ENCODE measurements at places on chromosomes 2 and 18.

GRCh38 chr2:157264099-157264498 is 6.6 kb downstream of the GALNT5 start:
- no peak for DNase-seq

- no peak for DNase-seq
These were observed 13.0 kb downstream of the SH3BP4 start for GRCh38 chr2:234964631-234965461.

- no peak for DNase-seq
These were observed 61.2 kb upstream of the B3GNT7 start for GRCh38 chr2:231334179-231334930.

DNA sequence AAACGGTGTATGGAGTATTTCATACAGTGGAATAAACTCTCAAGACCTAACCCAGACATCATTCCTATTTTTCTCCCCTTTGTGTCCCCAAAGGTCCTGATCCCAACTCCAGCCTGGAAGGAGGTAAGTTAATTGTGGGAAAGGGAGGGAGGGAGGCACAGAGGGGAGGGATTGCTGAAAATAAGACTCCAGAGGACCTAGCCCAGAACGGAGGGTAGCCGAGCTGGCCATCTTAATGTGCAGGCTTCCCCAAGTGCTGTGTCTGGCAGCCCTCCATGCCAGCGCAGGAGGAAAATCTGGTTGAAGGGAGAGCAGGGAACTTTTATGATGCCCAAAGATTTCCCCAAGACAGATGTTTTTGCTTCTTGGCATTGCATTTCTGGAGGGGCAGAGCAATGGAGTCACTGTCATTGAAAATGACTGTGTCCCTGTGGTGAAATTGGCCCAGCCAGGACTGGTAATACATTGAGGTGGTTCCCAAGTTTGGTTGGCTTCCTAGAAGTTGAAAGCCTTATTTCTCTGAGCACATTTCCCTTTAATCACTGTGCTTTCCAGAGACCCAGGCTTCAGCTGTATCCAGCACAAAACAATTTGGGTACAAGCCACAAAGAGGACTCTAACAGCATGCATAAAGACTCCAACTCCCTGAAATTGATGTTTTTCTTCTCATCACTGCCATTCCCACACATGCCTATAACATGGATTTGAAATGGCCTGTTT is 202.7 kb downstream of the AGPS start:
- DNase-seq = no peak

DNA sequence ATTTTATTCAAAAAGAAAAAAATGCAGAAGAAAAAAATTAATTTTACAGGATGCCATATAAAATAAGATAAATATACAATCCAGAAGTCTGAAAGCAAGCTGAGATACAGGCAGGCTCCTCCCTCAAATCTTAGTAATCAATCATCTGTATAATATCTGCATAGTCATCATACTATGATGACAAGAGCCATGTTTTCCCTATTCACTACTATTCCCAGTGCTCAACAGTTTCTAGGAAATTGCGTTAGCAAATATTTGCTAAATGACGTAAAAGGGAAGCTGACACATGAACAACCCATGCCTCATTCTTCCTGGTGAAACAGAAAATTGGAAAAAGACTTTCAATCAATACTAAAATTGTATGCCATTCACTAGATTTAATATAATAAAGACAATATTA is 793.2 kb downstream of the SUCLG1 start:
- no peak for DNase-seq

DNA sequence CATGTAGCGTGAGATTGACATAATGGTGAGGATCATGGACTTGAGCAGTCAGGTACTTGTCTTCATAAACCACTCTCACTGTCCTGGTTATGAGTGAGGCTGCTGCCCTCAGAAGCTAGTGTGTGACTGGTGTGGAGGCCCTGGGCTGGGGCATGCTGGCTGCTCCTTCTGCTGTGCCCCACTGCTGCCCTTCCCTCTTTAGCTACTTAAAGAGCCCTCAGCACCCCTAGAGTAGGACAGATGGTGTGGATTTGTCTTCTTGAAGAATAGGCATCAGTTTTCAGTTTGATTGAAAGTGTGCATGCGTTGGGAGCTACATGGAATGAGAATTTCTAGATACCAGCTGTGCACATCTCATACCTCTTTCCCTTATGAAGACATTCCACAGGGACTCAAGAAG is 15.4 kb downstream of the CPLX4 start:
- no peak for DNase-seq

- DNase-seq = peak; percentile 37
These were observed 38.5 kb downstream of the KCTD18 start for GRCh38 chr2:200471324-200471848.

DNA sequence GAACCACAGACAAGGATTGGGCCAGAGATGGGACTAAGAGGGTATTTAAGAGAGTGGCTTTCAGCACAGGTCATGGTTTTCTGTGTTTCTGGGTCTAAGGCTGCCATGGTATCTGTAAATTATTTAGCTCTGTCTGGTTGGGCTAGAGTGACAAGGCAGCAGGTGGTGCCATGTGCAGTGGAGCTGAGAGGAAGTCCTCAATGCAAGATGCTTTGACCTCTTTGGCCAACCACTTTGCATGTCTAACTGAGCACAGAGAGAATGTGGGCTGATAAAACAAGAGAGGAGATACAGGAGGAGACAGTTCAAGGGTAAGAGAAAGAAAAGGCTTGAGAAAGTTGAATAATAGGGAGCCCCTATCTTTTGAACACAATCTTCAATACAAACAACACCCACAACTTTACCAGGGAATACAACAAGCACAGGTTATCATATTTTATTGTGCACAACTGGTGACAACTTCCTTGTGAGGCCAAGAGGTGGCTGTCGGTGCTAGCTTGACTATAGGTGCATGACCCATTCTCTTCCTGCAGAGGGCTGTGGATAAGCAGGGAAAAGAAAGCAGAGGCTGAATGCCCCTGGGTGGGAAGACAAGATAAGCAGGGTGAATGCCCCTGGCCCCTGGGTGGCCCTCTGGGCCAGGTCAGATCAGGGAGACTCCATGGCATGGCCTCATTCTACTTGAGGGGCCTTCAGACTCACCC is 12.3 kb downstream of the FLACC1 start:
- no peak for DNase-seq

DNA sequence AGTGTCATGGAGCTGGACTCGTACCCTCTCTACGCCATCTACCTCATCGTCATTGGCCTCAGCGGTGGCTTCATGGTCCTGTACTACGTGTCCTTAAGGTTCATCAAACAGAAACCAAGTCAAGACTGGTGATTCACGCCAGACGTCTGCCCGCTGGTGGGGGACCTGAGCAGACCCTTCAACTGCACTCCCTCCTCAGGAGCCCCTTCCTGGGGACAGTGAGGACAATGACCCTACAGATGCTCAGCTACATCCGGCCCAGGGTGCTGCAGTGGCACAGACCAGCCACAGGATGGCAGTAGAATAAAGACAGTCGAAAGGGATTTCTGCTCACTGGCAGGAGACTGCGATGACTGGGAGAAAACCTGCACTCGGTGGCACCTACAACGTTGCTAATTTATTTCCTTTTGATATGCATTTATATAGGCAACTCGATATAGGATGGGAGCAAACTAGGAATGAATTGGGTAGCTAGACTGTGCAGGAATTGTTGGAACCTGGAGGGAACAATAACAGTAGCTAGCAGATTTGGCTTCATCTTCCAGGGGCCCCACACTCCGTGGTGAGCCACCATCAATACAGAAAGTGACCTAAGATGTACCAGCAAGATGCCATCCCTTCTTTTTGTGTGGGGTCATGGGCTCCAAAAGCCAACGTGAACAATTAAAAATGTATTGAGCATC is 39.2 kb downstream of the ABCG8 start:
- peak; percentile 69 for DNase-seq

DNA sequence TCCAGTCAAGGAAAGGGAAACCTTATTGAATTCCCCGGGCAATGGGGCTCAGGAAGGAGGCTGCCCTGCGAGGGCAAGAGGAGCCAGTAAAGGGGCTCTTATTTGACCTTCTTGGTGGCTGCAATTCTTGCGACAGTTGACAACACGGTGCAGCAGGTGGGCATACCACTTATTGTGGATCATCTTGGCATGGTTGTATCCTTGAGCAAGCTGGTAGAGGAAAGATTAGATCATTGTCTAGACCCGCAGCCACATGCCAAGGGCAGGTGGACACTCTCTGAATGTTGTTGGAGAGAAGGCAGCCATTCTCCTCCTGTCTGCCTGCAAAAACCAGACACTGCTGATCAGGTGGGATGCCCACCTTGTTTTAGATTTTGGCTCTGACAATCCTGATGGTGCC is 170.2 kb upstream of the CHST9 start:
- no peak for DNase-seq

DNA sequence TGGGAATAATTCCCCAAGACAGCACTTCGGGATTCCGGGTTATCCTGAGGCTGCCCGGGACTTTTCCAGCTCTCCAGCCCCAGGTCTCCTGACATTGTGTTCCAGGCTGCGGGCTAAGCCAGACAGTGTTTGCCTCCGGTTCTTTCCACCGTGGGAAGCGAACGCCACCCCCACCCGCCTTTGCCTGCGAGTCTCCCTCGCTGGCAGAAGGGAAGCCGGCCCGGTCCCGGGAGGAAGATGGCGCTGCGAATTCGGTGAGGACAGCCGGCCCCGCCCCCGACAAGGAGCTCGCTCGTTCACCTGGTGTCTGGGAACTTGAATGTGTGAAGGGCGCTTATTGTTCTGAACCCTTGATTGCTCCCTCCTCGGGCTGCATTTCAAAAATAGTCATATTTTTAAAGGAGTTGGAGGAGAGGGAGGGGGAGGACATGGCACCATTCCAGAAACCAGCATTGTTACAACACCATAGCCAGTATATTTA is 2.9 kb downstream of the LRATD1 start:
- DNase-seq = no peak

GRCh38 chr2:169446452-169446851 is 32.8 kb upstream of the BBS5 start:
- no peak for DNase-seq

DNA sequence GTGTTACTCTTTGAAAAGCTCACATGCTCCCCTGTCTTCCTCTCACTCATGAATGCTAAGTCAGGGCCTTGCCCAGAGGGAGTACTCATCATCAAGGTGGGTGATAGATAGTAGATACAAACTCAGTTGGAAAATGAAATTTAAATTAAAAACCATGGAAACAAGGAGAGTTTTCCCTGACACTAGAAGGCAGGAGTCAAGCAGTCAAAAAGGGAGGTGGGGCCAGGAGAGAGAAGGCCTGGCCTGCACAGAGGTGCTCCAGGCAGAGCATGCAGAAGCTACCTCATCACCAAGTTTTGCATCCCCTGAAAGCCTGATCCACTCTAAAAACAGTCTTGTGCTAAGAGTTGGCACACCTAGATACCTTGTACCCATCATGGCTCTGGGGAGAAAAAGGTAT is 143.7 kb downstream of the MYO5B start:
- DNase-seq = no peak

DNA sequence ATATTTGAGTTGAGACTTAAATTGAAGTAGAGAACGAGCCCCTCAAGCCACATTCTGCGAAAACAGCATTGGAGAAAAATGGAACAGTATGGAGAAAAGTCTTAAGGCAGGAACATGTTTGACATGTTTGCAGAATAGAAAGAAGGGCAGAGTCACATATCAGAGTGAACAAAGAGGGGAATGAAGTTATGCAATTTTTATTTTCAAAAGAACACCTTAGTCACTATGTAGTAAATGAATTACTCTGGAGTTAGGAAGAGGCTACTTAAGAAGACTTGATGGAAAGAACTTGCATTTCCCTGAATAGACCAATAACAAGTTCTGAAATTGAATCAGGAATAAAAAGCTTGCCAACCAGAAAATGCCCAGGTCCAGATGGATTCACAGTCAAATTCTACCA is 391.4 kb upstream of the CDH19 start:
- DNase-seq = no peak

DNA sequence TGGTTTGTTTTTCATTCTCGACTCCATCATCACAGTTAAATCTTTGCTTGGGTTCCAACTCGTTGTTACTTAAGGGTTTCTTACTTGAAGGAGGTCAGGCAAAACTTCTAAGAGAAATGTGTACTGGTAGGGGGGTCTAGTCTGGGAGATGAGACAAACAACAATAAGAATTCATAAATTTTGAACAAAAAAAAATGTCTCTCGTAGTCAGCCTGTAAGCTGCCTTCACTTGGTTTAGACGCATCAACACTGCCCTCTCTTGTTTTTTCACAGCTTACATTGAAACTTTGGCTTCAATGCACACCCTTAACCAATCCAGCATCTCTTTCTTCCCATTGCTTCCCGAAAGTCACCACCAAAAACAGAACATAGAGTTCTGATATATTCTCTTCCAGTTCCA is 576.4 kb upstream of the PIK3C3 start:
- DNase-seq = no peak

DNA sequence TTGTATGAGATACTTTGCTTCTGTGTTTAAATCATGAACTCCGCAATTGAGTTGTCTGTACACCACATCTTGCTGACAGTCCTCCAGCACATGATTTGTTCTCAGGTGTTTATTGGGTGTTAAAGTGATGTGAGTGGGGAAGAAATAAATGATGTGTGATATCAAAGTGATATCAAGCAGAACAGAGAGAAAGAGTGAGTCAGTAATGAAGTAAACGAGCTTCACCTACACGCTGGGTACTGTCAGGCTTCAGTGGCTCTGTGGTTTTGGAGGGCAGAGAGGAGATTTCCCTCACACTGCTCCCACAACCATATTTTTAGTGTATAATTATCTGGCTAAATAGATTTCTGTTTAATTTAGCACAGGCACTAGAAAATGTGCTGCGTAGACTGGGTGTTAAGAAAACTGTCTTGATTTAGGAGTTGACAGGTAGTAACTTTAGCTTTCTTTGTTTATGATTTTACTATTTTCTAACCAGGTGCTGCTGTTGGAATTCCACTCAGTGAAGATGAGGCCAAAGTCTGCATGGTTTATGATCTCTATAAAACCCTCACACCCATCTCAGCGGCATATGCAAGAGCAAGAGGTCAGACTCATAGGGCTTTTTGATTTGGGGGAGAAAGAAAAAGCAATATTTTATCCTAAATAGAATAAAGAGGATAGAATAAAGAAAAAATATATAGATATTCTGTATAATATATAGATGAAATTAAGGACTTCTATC is 21.2 kb downstream of the ATIC start:
- DNase-seq = no peak

- no peak for DNase-seq
These were observed 11.6 kb downstream of the TMX3 start for GRCh38 chr18:68703326-68703725.

GRCh38 chr2:21928292-21928691 is 804.5 kb downstream of the TDRD15 start:
- DNase-seq = no peak

DNA sequence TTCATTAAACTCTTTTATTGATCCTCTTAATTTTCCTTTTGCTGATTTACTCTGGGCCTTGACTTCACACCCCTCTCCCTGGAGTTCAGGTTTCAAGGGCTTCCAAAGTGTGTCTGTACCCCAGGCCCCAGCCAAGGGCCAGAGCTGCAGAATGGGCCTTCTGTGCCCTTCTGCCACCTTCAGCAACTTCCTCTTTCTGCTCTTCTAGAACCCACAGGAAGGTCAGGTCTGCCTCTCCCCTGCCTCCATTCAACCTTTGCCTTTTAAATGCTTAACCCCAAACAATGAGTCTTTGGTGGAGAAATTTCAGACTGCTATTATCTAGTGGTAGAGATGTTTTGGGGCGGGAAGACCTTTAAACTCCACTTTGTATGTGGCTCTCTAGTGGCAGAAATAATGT is 63.1 kb downstream of the TSN start:
- no peak for DNase-seq

Data from stimulated activated naive CD8-positive, alpha-beta T cell treated with anti-CD3 and anti-CD28 coated beads, Interleukin-15, amount 100 ng/mL, for 72 hours (primary cell).